Femur (tissue), 1 donor: ENCODE measurements at places on chromosomes 1 and 21.

GRCh38 chr21:29091033-29091432 is 17.6 kb upstream of the CCT8 start:
- DNase-seq: no peak

DNA sequence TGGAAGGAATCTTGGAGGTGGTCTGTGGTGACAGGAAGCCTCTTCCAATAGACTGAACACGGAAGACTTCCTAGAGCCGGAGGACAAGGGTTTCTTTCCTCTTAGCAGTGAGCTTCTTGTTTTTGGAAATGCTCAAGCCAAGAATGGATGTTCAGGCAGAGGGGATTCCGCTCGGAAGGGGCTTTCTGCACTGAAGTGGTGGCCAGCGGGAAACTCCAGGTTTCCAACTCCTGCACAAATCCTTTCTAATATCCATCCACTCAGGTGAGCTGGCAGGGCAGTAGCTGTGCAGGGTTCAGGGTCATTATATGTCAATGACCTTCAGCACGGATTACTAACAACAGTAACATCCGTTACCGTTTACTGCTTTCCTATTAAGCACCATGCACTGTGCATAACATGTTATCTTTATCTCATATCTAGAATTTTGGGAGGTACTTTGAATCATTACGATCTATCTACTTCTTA is 573 bp upstream of the CPT2 start:
- no peak for DNase-seq

GRCh38 chr1:210232511-210233215 is at the start of gene SERTAD4:
TSS of gene SERTAD4 (plus strand) at chr1:210232796. CDS start at chr1:210237961, 5,165 bp downstream.
- peak; percentile 71 for DNase-seq

GRCh38 chr1:113756461-113756860 is 2.8 kb downstream of the PHTF1 start:
- DNase-seq: no peak

DNA sequence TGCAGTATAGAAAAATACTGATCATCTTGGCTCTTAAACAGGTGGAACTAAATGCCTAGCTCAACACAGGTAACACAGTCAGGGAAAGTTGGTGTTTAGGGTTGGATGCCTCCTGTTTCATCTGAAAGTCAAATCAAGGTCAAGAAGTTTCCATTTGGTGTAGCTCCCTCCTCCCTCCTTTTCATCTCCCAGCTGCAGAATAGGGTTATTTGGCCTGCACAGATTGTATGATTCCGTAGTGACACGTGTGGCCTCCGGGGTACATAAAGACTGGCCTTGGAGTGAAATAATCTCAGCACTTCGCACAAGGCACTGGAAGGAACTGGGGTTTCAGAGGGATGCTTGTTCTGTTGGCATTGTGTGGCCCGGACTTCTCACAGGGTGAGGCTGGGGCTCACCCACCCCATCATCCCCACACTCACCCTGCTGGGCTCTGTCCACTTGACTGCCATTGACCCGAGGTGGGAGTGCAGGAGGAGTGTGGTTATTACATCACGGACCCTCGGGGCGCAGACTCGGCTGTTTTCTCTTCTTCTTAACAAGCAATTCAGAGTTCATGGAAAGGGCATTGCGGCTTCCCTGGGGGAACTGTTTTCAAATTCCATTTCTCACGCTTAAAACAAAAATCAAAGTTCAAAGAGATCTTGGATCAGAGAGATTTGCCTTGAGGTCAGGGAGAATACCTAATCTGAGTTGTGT is 18.4 kb downstream of the IGSF5 start:
- DNase-seq: peak; percentile 37

DNA sequence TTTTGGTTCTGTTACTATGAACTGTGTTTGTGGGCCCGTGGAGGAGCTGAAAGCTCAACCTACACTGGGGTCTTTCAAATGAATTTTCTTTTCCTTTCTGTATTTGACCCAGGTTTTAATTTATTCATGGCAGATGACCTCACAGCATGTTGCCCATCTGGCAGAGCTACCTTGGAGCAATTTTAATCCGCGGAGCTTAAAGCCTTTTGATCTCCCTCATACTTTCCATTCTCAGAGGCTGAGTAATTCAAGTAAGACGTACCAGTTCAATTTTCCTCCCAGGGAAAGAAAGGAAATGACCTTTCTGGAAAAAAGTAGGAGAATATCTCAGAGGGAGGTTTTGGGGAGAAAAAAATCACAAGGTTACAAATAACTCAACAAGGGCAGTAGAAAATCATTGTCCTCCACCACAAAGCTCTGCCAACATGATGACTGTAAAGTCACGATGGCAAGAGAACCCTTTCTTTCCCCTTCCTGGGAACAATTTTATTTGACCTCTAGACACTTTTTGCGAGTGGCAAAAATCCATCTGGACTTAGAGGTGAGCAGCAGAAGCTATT is 21.6 kb upstream of the PCP4 start:
- DNase-seq: peak; percentile 35

DNA sequence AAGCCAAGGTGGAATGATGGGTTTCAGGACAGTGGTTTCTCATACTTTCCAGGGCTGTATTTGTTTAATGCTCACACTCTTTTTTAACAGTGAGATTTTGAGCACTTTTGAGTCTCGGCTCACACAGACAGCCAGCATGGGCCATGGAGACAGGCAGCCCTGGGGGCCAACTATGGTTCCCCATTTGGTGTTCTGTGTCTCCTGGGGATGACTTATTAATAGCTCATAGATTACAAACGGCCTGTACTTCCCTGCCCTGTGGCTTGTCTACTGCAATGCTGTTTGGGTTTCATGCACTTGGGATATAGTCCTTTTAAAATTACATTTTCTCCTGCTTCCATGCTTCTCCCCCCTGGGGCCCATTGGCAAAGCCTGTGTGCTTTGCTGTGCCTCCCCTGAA is 178.3 kb downstream of the KCNJ6 start:
- no peak for DNase-seq
